ENCODE measurements at places on chromosomes 5 and 9.
A peak's percentile ranks its signal among the peaks of the same experiment; 100 is the strongest.

GRCh38 chr5:133088064-133088463, 36.3 kb downstream of the HSPA4 start:
- no peak for DNase-seq

GRCh38 chr5:136115183-136115865, 17.3 kb upstream of the SMAD5 start:
- DNase-seq = no peak

- no peak for DNase-seq
Observed at GRCh38 chr9:81305561-81306182, 383.7 kb downstream of the TLE1 start.

- no peak for DNase-seq
Observed at GRCh38 chr5:88689668-88690408, 193.1 kb downstream of the MEF2C start.

- no peak for DNase-seq
Observed at GRCh38 chr5:113660206-113660605, 146.7 kb downstream of the YTHDC2 start.

DNA sequence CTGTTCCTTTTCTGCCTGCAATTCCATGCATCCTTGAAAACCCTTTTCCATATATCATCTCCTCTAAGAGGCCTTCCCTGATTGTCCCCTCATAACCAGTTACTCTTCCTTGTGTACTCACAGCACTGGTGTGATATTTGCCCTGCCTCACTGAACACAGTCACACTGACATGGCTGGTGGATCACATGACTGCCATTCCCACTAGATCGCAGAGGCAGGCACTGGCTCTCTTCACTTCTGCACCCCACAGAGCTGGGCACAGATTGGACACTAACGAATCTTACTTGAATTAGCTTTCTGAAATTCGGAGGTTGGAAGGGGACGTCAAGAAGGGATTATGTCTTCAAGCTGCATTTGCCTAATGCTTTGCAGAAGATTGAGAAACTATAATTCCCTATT, 208.0 kb downstream of the PAPPA start:
- no peak for DNase-seq

DNA sequence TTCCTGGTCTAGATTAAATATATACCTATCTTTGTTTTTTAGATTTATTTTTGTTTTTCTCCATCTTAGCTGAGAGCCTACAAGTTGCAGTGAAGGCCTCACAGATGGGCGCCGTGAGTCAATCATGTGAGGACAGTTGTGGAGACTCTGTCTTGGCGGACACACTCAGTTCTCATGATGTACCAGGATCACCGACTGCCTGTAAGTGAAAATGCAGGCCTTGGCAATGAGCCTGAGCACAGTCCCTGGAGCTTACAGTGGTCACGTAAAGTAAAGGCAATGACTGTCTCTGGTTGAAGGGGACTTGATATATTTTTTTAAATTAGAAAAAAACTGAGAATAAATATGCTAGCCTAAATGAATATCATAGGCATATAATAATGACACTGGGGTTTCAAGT, 271.9 kb downstream of the ARHGEF28 start:
- no peak for DNase-seq

DNA sequence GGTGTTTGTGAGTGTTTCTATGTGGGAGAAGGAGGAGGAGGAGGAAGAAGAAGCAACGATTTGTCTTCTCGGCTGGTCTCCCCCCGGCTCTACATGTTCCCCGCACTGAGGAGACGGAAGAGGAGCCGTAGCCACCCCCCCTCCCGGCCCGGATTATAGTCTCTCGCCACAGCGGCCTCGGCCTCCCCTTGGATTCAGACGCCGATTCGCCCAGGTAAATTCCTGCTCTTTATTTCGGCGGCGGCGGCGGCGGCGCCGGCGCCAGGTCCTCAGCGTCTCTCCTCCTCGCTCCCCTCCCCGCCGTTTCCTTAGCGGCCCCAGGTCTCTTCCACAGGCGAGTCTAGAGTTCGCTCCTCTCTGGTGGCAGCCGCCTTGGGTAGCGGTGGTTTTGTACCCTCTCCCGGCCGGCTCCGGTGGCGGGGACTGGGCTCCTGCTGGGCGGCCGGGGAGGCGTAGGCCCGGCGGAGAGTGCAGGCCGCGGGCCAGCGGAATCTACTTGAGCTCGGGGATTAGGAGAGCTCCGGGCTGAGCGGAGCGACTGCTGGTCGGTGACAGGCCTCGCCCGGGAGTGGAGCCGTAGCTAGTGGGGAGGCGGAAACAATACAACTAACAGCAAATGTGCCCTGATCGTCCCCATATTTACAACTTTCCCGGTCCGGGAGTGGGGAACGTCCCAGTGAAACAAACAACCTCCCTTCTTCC, 547 bp downstream of the NIPBL start:
- peak; percentile 53 for DNase-seq

- DNase-seq = no peak
Observed at GRCh38 chr5:10034001-10034400, 215.7 kb downstream of the ATPSCKMT start.

- DNase-seq = no peak
Observed at GRCh38 chr5:36631154-36631553, 24.7 kb downstream of the SLC1A3 start.

GRCh38 chr5:154386952-154387629, 58.7 kb upstream of the SAP30L start:
- no peak for DNase-seq

GRCh38 chr9:131018621-131019020, 9.6 kb downstream of the LAMC3 start:
- no peak for DNase-seq

DNA sequence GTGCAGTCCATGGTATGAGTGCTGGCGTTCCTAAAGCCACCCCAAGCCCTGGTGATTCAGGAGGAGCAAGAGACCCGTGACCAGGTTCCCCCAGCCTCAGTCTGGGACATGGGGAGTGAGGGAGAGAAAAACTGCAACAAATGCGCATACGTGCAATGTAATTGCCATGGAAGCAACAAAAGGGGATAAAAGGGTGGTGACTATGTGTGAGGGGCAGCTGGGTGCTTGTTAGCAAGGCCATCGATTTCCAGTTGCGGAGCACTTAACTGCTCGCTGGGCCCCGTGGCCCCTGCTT, 709 bp upstream of the SH3PXD2B start:
- no peak for DNase-seq

DNA sequence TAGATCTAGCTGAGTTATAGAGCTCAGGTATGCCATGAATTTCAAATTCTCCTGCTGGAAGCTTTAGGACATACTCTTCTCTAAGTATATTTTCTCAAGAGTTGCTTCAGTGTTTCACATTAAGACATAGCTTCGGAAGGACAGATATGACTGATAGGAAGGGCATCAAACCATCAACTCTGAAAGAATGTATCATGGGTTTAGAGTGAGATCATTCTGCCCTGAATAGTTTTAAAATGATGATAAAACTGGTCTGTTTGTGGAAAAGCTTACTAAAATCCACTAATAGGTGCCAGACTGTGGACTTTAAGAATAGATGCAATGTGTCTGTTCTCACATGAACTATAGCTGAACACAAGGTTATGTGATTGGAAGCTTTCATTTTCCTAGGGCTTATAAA, 8.4 kb downstream of the SPEF2 start:
- no peak for DNase-seq

GRCh38 chr9:109956717-109957440, 176.9 kb downstream of the PALM2AKAP2 start:
- DNase-seq = no peak

DNA sequence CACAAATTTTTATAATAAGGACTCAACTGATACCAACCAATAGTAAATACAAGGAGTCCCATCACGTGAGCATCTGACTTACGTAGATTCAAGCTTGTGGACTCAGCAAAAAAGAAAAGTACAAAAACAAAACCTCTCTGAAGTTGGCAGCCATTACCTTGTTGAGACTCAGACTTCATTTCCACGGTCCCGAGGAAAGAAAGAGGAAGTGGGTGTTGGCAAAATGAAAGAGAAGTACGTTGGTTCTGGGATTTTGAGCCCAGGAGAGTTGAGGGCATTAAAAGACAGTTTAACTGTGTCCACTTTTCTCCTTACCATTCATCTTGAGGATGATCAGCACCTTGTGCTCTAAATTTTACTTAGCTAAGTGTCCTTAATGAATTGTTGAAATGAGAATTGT, 26.7 kb downstream of the NCBP1 start:
- no peak for DNase-seq

GRCh38 chr5:127596501-127596900, 52.4 kb upstream of the CTXN3 start:
- no peak for DNase-seq

DNA sequence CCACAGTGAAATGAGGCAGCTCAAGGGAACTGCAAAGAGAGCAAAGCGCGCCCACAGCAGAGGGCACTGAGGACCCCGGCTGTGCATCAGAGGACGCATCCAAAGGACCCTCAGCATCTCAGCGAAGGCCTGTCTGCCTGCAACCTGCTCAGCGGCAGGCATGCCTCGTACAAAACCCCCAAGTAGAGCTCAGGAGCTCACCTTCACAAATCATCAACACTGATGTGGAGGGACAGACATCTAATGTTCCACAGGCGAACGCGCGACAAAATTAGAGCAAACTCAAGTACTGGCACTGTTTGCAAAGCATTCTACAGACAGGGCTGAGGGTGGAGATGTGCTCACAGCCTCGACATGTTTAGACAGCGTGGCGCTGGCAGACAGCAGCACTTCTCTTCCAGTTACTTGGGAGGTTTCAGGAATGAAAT, 81.0 kb downstream of the DCP2 start:
- DNase-seq = no peak

GRCh38 chr9:30505311-30505710, 1879.1 kb upstream of the ACO1 start:
- DNase-seq = no peak

GRCh38 chr5:132487841-132488555, 2.6 kb downstream of the IRF1 start:
- peak; percentile 2 for DNase-seq

- no peak for DNase-seq
Observed at GRCh38 chr9:9216934-9217333, 1395.9 kb downstream of the PTPRD start.

DNA sequence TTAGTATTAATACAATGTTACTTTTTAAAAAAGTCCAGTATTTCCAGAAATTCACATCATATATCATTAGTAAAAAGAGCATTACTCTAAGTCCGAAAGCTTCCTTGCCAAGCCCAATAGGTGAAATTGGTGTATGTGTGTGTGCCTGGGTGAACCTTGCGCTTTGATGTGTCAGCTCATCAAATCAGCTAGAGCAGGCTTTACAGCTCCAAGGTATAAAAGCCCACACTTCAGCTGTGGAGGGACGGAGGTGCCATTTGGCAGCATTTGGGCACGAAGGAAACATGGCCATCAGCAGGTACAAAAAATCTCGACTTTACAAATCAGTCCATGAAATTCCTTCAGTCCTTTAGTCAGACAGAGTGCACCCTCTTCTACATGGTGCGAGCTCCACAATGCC, 76.5 kb upstream of the IL7R start:
- DNase-seq = no peak

DNA sequence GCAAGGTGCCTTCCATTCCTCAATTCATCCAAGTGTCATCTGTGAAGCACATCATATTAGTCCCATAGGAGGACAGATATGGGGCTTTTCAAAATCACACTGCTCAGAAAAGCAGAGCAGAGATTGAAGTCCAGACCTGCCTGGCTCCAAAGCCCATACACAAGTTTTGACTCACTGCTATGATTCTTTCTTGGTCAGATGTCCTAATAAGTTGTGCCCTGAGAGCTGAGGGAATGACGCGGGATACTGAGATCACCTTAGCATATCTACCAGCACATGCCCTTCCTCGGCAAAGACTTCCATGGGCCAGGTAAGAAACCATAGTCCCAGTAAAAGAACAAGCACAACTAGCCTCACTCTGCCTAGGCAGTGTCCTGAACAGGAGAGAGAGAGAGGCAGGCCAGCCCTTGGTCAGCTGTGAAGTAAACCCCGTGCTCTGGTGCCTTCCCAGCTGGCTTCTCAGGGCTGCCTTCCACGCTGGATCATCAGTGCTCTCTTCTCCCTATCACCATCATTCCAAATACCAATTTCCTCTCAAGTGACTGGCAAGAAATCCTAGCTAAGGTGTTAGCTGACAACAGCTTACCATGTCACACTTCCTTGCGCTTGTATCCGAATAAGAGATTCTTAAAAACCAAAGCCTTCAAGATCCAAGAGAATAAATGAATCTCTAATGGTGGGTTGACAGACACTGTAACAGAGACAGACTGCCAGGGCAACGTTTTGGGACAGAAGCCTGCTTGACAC, 73.2 kb downstream of the SIL1 start:
- no peak for DNase-seq

DNA sequence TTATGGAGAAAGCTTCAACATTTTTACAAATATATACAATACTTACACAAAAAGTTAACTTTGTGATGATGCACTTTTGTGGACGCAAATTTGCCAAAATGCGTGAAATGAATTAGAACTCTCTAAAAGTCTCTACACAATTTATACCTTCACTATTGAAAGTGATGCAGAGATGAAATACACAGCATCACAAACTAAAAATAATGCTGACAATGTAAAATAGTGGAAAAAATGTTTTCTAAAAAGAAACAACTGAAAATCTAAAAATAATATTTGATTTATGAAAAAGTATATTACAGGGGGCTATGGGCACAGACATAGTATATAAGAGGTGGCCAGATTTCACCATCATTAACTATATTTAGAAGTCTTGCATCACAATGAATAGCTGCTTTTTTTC, 188.8 kb downstream of the ADCY2 start:
- DNase-seq = no peak

GRCh38 chr5:124772457-124773200, 26.2 kb upstream of the ZNF608 start:
- no peak for DNase-seq

DNA sequence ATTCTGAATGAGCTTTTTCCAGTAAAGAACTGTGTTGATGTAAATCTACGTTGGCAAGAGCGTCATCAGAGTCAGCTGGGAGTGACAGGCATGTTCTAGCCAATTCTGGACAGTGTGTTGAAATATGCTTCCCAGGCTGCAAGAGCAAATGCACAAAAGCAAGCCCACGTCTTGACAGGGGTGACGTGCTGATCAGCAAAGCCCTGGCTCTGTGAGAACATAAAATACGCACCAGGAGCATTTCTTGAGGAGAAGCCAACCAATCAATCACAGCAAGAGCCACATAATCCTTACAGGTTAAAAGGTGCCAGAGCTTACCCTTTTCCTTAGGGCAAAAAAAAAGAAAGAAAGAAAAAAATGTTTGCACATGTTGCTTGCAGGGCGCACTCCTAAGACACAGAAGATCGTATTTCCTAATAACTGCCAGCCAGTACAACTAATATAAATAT, 148.1 kb downstream of the PDE4D start:
- DNase-seq = no peak

GRCh38 chr9:114324492-114324891, 1.6 kb downstream of the ORM1 start:
- DNase-seq = no peak

DNA sequence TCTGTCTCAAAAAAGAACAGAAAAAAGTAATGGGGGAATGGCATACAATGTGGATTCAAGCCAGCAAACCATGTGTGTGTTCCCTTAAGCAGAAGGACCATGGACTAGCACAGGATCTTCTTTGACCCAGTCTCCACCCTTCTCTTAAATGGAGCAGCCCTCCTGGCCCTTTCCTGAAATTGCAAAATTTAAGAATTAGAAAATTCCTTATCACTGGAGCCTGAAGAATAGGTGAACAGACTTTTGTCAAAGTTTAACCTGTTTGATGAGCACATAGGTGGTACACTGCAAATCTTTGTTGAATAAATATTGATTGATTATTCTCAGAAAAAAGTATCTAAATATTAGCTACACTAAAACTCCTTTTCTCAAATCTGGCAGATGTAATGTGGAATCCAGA, 12.6 kb downstream of the DMGDH start:
- DNase-seq = no peak
